ENCODE measurements at places on chromosomes 13 and 19.
A peak's percentile ranks its signal among the peaks of the same experiment; 100 is the strongest.

GRCh38 chr19:2578901-2579677 is 103.2 kb downstream of the GADD45B start:
- DNase-seq = no peak

- peak; percentile 83 for DNase-seq
Observed at GRCh38 chr19:1028062-1028926, 1.9 kb downstream of the CNN2 start.

- no peak for DNase-seq
Observed at GRCh38 chr13:34862311-34862710, 79.8 kb upstream of the NBEA start.

GRCh38 chr19:12969292-12969988 is at the start of gene DAND5:
TSS of gene DAND5 (plus strand) at chr19:12969576. CDS start at chr19:12969661, 85 bp downstream.
- DNase-seq = no peak

DNA sequence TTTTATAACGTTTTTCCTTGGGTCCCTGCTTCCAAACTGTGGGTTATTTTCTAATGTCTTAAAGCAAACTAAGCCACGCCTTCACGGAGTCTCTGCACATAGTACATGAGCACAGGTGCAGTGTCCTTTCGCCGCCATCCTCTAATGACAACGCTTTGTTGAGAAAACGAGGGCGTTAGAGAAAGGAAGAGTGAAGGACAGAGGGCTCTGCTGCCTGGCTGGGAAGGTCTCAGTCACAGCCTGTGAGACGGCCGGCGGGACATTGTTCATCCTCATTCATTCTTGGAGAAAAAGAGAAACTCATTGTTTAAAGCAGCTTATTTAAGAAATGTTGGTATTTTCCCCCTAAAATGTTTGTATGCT is 9.5 kb downstream of the IL17D start:
- DNase-seq = no peak

DNA sequence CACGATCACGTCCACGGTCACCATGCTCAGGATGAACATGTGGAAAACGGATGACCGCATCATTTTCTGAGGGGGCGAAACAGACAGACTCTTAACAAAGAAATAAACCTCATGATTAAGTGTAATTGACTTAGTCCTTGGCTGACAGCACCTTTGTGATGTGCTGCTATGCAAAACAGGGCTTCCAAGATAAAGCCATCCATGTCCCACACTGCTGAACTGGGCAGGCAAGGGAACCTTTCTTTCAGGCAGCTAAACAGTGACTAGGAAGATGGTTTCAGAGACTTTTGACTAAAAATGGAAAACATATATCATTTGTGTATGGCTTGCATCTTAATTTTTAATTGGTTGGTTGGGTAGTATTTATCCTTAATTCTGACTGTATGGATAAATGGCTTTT is 157.8 kb downstream of the NALCN start:
- no peak for DNase-seq

DNA sequence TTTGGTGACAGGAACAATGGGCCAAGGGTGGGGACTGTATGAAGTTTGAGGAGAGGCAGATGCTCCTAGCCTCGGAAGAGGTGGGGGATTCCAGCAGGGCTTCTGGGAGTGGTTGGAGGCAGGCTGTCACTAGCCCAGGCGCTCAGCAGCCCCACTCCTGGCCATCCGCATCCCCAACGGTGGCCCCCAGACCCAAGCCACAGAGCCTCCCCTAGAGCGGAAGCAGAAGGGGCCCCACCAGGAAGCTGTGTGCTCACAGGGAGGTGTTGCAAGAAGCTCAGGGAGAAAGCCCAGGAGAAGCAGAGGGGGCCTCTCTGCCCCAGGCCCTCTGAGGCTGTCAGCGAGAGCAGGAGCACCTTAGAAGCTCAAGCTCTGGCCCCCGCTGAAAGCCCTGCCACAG is 8.3 kb downstream of the PRAM1 start:
- no peak for DNase-seq

GRCh38 chr19:37470216-37470615 is 1.1 kb downstream of the ZNF570 start:
- DNase-seq = no peak

- no peak for DNase-seq
Observed at GRCh38 chr19:31598730-31599238, 249.5 kb upstream of the TSHZ3 start.

- DNase-seq = no peak
Observed at GRCh38 chr13:40979232-40979631, 39.9 kb downstream of the ELF1 start.

DNA sequence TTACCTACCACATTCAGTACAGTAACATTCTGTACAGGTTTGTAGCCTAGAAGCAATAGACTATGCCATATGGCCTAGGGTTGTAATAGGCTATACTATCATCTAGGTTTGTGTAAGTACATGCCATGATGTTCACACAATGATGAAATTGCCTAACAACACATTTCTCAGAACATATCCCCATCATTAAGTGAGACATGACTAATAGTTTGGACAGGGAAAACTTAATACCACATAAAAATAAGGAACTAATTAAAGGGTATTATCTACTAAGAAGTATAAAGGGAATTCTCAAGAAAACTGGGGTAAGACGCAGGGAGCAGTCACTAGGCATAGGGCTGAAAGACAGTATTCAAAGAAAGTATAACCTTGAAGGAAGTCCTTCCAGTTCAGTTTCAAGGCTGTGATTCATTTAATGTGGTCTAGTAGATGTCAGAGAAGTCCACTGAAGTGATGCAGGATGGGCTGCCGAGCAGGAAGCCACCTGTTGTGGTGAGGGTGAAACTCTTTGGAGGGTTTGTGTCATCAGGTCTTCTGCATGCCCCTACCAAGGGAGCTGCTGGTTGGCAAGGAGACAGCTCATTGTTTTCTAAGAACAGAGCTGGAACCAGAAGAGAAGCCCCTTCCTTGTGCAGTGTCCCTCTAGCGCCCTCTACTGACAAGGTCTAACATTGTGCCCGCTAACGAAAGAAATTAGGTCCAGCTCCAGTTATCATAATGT is 122.9 kb downstream of the OLFM4 start:
- DNase-seq = no peak

GRCh38 chr13:21894703-21895699 is 224.1 kb downstream of the FGF9 start:
- DNase-seq = no peak

DNA sequence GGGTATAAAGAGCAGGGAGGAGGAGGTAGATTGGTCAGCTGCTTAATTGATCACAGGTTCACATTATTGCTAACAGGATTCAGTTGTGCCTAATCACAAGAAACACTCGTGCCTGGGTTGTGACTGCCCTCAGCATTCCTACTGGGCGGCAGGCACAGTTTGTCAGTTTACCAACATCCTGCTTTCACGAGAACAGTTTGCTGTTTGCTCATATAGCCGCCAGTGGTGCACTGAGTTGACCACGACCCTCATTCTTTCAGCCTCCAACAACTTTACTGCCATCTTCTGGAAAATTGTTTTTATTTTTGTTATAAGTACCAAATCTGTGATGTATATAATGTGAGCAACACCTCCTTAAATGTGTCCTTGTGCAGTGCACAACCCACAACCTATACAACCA is 16.2 kb upstream of the IFT88 start:
- DNase-seq = no peak

GRCh38 chr13:113119166-113119821 is 3.3 kb upstream of the F10 start:
- no peak for DNase-seq
